ENCODE measurements at places on chromosomes 5 and 9.

DNA sequence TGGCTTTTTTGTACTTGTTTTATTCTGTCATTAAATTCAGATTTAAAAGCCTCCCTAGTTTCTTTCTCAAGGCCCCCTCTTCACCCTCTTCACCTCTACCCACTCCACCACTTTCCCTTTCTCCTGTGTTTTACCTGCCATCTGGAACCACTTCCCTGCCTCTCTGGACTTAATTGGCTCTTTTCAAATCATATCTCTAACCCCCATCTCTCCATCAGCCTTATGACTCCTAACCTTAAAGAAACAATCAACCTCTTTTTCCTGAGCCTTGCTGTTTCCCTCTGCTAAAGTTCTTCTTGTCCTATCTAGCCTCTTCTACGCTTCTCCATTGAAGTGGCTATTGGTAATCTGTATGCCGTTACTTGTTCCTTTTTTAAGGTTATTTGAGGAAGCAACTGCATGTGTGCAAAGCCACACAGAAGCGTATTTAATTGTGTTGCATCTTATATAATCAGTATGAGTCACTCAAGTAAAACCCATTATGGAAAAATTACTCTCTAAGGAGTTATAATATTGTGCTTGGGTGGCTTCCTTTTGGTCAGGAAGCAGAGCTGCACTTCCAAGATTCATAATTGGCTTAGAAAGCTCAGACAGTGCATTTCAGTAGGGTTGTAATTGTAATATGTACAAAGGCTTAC is 653.6 kb upstream of the ITGA1 start:
- no peak for DNase-seq

- DNase-seq: no peak
Measured at GRCh38 chr5:176814313-176814685, 3.9 kb downstream of the UNC5A start.

GRCh38 chr5:76483881-76484280 is 80.8 kb downstream of the IQGAP2 start:
- DNase-seq: no peak

- DNase-seq: no peak
Measured at GRCh38 chr9:112505607-112506006, 19.0 kb downstream of the KIAA1958 start.

- peak; percentile 29 for DNase-seq
Measured at GRCh38 chr9:129140397-129141065, 29.3 kb downstream of the PTPA start.

GRCh38 chr5:138686668-138687067 is 66.6 kb upstream of the CTNNA1 start:
- DNase-seq: no peak

- DNase-seq: no peak
Measured at GRCh38 chr5:58717303-58718007, 134.6 kb downstream of the RAB3C start.

- DNase-seq: no peak
Measured at GRCh38 chr5:149916334-149917072, 28.1 kb downstream of the PDE6A start.

DNA sequence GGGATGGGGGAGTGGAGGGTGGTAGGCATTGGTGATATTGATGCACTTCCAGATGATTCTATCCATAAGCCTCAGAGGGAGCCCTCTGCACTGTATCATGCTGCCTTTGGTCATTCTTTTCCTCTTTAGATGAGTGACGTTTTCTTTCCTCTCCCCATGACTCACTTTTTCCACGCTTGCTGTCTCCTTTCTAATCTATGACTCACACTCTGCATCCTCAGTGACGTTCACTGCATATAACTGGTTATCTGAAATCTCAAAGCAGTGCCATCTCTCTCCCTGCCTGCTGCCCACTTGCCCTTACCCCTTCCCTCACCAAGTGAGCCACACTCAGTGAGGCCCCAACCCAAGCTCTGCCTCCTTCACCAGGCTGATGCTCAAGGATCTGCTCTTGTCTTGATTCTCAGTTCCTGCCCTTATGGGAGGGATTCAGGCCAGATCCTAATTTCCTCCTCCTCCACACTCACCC is 31.6 kb downstream of the PTGS1 start:
- DNase-seq: no peak

DNA sequence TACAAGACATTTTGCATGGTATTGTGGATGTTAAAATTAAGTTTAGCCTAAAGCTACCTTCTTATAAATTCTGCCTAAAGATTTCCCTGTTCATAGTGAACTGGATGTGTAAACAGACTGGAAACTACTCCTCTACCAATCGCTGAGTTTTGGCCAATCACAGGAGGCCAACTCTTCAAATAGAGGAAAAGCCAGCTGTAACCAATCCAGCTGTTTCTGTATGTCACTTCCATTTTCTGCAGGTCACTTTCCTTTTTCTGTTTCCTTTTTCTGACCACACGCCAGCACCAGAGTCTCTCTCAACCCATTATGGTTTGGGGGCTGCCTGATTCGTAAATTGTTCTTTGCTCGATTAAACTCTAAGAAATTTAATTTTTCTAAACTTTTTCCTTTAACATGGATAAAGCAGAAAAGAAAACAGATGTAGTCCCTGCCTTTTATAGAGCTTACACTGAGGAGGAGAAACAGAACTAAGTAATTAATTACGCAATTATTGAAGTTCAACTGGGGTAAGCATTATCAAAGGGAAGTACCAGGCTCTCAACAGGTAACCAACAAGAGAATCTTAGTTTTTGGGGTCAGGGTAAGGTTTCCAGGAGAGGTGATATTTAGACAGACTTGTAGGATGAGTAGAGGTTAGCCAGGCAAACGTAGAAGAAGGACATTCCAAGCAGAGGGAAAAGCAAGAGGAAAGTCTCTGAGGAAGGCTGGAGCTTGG is 27.7 kb downstream of the RANBP3L start:
- no peak for DNase-seq

GRCh38 chr9:94110821-94111252 is 26.6 kb downstream of the PTPDC1 start:
- DNase-seq: no peak

GRCh38 chr9:41229408-41230401 is 40.6 kb upstream of the ZNG1F start:
- DNase-seq: peak; percentile 32

DNA sequence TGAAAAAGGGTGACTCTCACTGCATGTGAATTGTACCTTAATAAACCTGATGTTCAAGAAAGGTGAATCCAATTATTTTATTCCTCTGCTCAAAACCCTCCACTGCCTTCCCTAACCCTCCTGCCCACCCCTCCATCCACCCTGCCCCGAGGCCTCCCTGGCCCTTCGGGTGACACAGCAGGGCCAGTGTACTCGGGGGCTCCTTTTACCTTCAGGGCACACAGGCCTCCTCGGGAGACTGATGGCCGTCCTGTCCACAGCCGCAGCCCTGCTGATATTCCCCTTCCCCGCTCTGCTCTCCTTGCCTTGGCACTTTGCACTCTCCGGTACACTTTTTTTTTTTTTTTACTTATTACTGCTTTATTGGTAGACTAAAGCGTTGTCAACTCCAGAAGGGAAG is 234.0 kb downstream of the CACNA1B start:
- DNase-seq: no peak

DNA sequence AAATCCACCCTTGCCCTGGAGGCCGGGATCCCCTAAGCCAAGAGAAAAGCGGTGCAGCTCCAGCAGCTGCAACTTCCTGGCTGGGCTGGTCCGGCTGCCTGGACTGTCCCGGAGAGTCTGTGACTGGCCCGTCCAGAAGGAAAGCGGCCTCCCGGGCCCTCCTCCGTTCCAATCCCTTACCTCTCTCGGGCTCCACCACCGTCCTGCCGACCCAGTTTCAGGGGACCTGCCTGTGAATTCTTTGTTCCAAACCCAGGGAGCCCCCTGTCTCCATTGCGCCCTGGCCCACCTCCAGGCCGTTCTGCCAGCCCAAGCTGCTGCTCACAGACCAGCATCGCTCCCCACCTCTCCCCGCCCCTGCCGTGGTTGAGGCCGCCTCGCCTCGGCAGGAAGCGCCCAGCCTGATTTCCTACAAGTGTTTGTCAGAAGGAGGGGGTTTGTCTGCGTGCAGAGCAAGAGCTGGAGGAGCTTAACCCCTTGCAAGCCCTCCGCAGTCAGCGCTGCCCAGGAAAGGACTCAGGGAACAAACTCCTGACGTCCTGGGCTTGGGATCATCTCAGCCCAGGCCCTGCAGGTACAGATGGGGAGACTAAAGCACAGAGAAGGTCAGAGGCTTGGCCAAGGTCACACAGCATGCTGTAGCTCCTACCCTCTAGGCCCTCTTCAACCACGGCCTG is at the start of gene AKNA:
AKNA (minus strand) TSS at position 303 of the 677 bp plus-strand sequence. CDS start 6,649 bp downstream, outside the sequence.
- DNase-seq: peak; percentile 72

GRCh38 chr9:89311346-89312221 is 589 bp downstream of the CKS2 start:
- peak; percentile 52 for DNase-seq

- no peak for DNase-seq
Measured at GRCh38 chr5:5705010-5705409, 282.5 kb downstream of the ICE1 start.

DNA sequence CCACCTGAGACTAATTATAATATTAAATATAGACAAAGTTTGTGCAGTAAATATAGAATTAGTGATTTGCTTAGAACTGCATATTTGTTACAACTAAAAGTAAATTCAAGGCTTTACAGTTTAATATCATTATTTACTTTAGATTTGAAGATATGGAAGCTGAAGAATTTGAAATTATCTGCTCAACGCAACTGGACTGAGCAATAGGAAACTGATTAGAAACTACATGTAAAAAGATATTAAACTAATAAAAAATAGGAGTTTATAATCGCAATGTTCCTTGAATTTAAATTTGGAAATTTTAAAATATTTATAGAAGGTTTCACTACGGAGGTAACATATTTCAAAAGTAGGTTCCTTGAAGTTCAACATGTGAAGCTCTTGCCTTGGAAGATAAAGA is 55.2 kb downstream of the CDH10 start:
- DNase-seq: no peak

DNA sequence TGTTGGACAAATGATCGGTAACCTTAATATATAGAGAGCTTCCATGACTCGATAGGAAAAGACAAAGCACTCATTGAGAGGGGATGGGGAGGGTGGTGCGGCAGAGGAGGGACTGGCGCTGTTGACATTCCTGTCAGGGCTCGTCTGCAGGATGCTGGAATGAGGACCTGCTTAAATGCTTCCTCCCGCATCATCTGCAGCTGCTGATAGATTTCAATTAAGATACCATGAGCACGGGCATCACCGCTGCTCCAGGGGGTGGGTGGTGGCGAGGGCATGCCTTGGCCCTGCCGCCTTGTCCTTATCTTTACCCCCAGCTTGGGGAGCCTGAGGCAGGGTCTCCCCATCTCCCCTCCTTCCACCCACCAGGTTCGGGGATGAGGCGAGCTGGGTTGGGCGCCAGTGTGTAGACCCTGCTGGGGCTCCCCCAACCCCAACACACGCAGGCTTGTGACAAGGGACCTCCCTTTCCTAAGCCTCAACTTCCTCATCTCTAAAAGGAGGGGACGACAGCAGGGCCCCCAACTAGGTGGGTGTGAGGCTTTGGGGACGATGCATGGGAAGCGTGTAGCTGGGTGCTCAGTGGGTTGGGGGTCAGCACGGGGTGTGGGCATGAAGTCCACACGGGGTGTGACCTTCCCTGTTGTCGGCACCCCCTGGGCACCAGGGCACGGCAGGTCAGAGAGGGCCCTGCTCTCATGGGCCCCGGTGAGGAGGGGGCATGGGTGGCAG is 11.7 kb upstream of the QRFP start:
- DNase-seq: no peak

DNA sequence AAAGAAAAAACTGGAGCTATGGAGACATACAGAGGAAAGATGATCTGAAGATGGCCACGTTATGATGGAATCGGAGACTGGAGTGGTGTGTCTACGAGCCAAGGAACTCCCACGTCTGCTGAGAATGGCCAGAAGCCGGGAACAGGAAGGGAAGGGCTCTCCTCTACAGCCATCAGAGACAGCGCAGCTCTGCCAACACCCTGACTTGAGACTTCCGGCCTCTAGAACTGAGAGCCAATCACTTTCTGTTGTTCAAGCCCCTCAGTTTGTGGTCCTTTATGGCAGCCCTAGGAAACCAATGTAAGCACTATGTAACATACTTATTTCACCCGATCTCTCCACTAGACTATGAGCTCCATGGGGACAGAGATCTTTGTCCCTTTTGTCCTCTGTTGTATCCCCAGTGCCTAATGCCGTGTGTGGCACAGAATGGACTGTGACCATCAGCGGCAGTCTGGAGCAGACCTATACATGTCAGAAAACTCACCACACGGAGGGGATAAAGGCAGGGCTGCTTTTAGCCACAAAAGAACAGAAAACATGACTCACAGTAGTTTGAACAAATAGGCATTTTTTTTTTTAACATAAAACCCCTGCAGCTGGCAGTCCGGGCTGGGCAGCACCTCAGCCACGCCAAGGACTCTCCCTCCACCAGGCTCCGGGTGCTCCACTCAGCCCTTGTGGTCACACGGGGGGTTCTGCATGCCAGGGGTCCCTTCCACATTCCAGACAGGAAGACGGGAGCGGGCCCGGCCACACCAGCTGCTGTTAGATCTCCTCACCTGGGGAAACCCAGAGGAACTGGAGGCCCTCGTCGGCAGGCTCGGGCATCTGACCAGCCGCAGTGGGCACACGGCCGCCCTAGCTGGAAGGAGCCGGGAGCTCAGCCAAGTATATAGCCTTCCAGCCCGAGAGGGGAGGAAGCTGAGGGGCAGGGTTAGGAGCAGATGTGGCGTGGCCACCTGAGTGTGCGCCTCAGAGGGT is 16.1 kb upstream of the MXD3 start:
- no peak for DNase-seq

- DNase-seq: peak; percentile 7
Measured at GRCh38 chr9:116860509-116861120, 173.5 kb downstream of the TRIM32 start.

DNA sequence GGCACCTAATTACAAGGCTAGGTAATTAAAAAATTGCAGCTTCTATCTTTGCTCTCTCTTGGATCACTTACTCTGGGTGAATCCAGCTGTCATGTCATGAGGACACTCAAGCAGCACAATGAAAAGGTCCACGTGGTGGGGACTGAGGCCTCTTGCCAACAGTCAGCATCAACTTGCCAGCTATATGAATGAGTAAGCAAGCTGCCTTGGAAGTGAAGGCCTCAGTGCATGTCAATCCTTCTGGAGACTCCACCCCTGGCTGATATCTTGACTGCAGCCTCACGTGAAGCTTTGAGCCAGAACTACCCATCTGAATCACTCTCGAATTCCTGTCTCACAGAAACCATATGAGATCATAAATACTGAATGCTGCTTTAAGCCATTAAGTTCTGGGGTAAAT is 140.5 kb downstream of the SNX18 start:
- DNase-seq: no peak

DNA sequence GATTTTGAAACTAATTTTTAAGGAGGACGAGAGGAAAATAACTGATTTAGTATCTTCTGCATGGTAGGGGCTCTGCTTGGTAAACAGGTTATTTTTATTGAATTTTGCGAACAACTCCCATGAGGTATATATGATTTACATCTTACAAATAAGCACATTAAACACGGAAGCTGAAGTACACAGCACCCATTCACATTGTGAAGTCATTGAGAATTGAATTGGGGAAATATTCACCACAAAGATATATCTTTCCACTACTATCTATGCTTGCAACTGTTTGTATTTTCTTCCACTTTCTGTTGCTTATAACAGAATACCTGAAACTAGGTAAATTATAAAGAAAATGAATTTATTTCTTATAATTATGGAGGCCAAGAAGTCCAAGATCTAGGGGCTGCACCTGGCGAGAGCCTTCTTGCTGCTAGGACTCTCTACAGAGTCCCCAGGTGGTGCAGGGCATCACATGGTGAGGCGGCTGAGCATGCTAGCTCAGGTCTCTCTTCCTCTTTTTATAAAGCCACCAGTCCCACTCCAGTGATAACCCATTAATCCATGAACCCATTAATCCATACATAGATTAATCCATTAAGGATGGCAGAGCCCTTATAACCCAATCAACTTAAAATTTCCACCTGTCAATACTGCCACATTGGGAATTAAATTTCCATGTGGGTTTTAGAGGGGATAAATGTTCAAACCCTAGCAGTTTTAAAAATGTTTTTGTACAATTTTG is 79.0 kb upstream of the ZNF608 start:
- peak; percentile 84 for DNase-seq
